Cardiac septum (tissue), 1 donor: ENCODE measurements at places on chromosomes 3 and 15. TPM values are rescaled to one million over a fixed set of nuclear protein-coding genes. Genes with fewer than 3 reads are reported as not detected.

DNA sequence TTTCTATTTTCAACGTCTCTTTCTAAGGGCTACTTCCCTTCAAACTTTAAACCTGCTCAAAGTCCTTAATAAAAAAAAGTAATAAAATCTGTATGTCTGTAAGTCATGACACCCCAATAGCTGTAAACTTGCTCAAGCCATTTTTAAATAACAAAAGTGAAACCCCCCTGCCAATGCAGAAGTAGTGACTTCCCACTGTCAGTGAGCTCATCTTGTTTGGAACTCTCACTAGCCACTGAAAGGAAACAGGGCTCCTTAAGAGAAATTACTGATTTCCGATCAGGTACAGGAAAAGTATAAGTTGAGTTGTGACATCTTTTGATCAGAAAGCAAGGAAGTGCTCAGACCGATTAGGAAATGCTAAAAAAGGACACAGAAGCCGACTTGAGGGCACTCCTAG lies 27.6 kb upstream of the GPR171 start:
- DNase-seq: no peak

GRCh38 chr3:151085889-151086483 lies 522 bp downstream of the MED12L start:
- DNase-seq: peak; percentile 78

DNA sequence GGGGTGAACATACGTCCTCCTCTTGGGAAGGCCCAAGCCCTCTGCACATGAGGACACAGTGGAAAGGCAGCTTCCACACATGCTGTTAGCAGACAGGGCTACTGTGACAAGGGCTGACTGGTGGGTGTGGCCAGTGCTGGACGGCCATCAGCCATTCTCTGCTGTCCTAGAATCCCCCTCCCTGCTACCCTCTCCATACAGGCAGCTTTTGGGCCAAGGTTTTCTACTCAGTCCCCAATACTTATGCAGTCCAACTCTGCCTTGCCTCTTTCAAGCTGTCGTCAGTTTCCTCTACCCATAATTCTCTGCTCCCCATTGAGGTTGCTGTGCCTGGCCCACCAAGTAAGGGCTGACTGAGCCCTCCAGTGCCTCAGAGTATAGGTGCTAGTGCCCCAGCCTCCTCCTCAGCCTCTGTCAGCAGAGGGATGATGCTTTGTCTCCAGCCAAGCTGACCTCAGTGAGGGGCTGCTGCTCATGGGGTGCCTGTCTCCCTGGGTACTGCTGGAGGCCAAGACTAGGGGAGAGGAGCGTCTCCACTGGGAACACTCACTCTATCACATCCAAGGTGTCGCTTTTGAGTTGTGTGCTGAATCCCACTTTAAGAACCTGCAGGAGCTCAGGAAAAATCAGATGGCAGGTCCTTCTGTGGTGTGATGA lies 2.8 kb downstream of the LOXL1 start:
- DNase-seq: no peak

GRCh38 chr3:16795581-16795980 lies 89.2 kb upstream of the PLCL2 start:
- no peak for DNase-seq

- DNase-seq: no peak
Measured at GRCh38 chr3:13927295-13927694, 47.4 kb upstream of the WNT7A start.

Gene SNX4
- 20.6 TPM for total RNA-seq

- no peak for DNase-seq
Measured at GRCh38 chr3:160040181-160040580, 51.5 kb downstream of the IL12A start.

- DNase-seq: no peak
Measured at GRCh38 chr15:58040150-58040549, 25.4 kb downstream of the ALDH1A2 start.

DNA sequence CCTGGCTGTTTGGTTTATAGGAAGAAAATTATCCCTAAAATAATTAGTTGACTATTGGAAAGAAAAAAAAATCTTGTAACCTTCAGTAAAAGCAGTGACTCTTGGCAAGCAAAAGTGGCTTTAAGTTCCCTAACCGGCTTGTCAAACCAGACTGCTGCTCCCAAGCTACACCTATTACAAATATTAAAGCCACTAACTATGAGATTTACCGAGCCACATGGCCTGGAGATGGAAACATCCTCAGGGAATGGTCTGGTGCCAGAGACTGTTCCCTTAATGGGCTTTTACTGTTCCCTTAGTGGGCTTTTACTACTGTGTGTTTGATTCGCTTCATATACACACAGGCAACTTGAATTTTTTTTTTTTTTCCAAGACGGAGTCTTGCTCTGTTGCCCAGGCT lies 35.9 kb upstream of the ZNF774 start:
- DNase-seq: no peak

GRCh38 chr3:17091910-17092582 lies 207.3 kb downstream of the PLCL2 start:
- DNase-seq: no peak

- DNase-seq: no peak
Measured at GRCh38 chr3:67515778-67516177, 138.6 kb downstream of the SUCLG2 start.

DNA sequence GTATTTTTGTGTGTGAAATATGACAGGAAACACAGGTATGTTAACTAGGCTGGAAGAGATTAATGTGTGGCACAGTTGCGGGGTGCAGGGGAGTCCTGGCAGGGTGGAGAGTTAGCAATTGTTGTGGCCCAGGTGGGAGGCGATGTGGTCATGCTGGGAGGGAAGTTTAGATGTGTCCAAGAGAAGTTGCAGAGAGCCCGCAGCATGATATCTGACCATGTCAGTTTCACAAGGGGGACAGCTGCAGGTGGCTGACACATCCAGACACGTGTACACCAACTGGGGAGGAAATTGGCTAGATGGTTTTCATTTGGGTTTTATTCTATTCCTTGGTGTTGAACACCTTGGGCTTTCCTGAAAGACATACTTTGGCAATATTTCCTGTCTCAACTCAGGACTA lies 172.8 kb upstream of the RGMA start:
- no peak for DNase-seq

- no peak for DNase-seq
Measured at GRCh38 chr3:51773529-51774056, 5.4 kb downstream of the IQCF6 start.

Gene EIF2A
- 65.4 TPM for total RNA-seq

Gene STAC
- total RNA-seq: 0.51 TPM

DNA sequence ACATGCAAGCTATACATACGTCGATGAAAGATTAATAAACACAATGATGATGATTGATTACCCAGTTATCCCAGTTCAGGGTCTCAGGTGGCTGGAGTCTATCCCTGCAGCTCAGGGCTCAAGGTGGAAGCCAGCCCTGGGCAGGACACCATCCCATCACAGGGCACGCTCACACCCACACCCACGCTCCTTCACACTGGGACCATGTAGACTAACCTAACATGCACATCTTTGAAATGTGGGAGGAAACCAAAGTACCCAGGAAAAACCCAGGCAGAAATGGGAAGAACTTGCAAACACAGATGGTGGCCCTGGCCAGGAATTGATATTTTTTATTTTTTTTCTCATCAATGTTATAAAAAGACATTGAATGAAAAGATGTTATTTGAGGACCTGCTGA lies 151.4 kb upstream of the MCTP2 start:
- no peak for DNase-seq

Gene TMC3
- not detected for total RNA-seq

GRCh38 chr15:40439461-40439959 lies 1.2 kb upstream of the BAHD1 start:
- no peak for DNase-seq

DNA sequence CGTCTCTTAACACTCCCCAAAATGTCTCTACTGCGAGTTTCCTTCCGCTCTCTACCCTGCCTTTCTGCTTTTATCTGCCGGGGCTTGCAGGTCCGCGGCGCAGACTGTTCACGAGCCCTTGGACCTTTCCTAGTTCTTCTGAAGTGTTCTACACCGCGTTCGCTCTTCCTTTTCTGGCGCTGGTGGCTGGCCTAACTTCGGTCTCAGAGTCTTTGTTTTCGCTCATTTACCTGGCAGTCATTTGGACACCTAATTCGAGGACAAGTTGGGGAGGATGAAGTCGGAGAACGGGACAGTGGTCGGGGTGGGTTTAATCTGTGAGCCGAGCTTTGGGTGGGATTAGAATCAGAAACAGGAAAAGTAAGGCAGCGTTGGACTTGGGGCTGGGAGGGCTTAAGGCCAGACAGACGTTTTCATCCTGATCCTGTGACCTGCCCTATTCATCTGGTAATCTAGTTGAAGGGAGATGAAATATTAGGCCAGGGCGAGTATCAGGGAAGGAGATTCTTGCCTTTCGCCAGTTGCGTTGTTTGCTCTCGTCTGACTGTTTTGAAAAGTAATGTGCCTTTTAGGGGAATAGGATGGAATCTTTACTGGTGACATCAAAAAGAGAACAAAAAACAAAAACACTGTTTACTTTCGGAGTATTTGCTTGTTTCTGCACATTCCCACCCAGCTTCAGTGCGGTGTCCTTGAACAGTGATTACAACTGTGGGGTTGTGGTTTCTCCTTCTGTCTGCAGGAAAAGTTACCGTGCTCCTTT lies 1.8 kb downstream of the DIPK2A start:
- DNase-seq: peak; percentile 76
